Pulmonary artery endothelial cell (primary cell): ENCODE measurements at places on chromosomes 1 and 21.
A peak's percentile ranks its signal among the peaks of the same experiment; 100 is the strongest.

- DNase-seq, result no peak
Observed at GRCh38 chr1:185398599-185398998, 81.6 kb upstream of the IVNS1ABP start.

- no peak for DNase-seq
Observed at GRCh38 chr1:202164271-202165037, 4.1 kb upstream of the PTPN7 start.

- DNase-seq, result no peak
Observed at GRCh38 chr1:108612496-108612895, 48.4 kb downstream of the HENMT1 start.

GRCh38 chr1:180229483-180230415 lies at the start of gene LHX4:
Gene LHX4 (plus strand): TSS chr1:180230264. CDS start chr1:180230530, 266 bp downstream.
- DNase-seq, result no peak

- DNase-seq, result peak; percentile 22
Observed at GRCh38 chr1:205354259-205355074, 2.3 kb downstream of the KLHDC8A start.

DNA sequence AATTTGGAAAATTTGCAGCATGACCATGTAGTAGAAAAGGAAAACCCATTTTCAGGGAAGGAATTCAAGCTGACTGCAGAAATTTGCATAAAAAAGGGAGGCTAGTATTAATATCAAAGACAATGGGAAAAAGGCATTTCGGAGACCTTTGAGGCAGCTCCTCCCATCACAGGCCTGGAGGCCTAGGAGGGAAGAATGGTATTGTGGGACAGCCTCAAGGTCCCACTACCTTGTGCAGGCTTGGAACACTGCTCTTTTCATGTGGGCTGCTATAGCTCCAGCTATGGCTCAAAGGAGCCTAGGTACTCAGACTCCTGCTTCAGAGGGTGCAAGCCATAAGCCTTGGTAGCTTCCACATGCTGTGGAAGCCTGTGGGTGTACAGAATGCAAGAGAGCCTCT lies 139.3 kb downstream of the C1orf94 start:
- no peak for DNase-seq

- no peak for DNase-seq
Observed at GRCh38 chr1:101124405-101124804, 98.8 kb upstream of the DPH5 start.
